Vagina (tissue), 2 donors: ENCODE measurements at places on chromosomes 2 and 18.

GRCh38 chr18:22713511-22713910 lies 219.6 kb upstream of the RBBP8 start:
- no peak for DNase-seq

- no peak for DNase-seq
Measured at GRCh38 chr2:113157897-113158753, 15.6 kb upstream of the PSD4 start.

- DNase-seq, result no peak
Measured at GRCh38 chr2:46296216-46296839, 879 bp upstream of the EPAS1 start.

GRCh38 chr2:226011716-226012450 lies 612.4 kb downstream of the NYAP2 start:
- DNase-seq, result no peak

GRCh38 chr2:174158003-174158402 lies 90.3 kb downstream of the OLA1 start:
- no peak for DNase-seq

DNA sequence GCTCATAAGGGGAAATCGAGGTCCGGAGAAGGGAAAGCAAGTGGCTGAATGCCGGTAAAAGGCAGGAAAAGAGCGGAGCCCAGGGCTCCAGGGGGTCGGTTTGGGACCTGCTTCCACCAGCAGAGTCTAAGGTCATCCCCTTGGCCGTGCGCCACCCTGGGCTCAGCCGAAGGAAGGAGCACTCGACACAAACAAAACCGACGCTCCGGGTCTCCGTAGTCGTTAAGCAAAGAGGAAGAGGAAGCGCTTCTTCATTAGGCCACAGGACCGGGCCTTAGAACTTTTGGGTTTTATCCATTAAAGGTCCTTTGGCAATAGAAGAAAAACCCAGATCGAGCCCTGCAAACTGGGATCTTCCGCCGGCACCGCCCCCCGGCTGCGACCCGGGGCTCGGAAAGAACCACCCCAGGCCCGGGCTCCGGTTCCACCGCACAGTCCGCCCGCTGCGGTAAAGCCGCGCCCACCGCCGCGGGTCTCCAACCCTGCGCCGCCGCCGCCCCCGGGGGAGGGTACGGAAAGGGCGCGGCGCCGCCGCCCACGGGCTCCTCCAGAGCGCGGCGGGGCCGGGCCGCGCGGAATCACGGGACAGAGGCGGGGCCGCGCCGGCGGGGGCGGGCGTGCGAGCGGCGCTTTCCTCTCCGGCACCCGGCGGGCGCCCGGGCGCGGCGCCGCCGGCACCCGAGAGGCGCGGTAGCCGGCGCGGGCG lies at the start of gene TTL:
Gene TTL, plus strand, starts transcription at position 629 of the 706 bp plus-strand sequence. CDS start 189 bp downstream, outside the sequence.
- no peak for DNase-seq

DNA sequence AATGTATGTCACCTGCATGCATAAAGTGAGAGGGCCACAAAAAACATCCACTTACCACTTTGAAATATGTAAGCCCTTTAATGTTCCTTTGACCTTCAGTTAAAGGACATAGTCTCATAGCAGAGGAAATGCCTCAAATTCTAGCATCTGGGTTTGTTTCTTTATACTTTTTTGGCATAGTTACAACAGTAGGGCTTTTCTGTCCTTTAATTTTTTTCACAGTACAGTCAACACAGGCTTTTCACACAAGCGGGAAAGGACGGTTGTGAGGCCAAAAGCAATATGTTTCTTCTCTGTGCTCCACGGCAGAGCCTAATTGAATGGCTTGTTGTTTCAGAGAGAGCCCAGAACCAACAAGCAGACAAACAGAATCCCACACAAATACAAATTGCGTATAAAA lies 57.6 kb downstream of the CRIM1 start:
- DNase-seq, result no peak

DNA sequence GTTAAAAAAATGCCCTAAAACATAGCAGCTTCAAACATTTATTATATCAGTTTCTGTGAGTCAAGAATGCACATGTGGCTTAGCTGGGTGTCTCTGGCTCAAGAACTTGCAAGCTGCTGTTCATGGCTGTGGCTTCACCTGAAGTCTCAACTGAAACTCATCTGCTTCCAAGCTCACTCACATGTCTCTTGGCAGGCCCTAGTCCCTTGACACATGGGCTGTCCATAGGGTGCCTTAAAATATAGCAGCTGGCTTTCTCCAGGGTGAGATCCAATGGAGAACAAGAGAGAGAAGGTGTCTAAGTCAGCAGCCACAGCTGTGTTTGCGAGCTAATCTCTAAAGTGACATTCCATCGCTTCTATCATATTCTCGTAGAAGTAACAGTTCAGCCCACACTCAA lies 152.8 kb downstream of the DSEL start:
- DNase-seq, result no peak

DNA sequence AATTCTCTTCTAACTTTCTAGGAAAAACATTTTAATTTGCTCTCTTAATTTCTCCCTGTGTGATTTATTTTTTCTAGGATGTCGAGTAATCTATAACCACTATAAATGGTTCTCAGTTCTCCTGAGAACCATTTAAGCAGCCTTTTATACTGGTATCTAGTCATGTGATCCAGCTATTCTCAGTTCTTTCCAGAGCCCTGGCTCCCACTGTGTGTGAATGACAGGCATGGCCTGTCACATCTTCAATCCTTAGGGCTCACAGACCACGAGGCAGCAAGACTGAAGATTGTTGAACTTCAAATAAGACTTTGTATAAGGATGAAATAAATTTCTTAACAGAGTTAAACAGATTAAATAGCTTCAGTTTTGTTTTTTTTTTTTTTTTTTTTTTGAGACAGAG lies 219.4 kb downstream of the HNMT start:
- DNase-seq, result no peak

DNA sequence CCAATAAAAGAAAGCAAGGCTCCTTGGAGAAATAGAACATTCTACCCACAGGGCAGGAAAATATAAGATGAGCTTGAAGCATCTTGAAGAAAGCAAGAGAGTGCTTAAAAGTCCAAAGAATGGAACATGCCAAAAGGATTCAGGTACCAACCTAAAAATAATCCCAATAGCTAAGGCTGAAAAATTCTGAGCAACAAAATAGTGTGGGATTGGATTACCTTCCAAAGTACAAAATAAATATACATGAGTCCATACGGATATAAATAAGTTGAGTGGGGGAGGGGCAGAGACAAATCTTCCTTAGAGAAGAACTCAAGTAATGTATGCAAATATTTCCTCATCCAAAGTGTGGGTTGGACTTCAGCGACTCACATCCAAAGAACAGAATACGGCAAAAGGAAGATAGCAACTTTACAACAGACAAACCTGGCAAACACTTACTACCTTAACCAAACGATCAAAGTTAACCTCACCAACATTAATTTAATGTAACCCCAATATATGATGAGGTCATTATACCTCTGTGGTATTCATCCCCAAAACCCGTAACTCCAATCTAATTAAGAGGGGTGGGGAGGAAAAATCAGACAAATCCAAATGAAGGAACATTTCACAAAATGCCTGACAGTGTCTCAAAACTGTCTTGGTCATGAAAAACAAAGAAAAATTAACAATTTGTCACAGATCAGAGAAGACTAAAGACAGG lies 26.9 kb downstream of the MEMO1 start:
- no peak for DNase-seq

GRCh38 chr2:4515871-4516761 lies 812.7 kb downstream of the DCDC2C start:
- no peak for DNase-seq

GRCh38 chr2:143499061-143499460 lies 369.8 kb downstream of the ARHGAP15 start:
- DNase-seq, result no peak

DNA sequence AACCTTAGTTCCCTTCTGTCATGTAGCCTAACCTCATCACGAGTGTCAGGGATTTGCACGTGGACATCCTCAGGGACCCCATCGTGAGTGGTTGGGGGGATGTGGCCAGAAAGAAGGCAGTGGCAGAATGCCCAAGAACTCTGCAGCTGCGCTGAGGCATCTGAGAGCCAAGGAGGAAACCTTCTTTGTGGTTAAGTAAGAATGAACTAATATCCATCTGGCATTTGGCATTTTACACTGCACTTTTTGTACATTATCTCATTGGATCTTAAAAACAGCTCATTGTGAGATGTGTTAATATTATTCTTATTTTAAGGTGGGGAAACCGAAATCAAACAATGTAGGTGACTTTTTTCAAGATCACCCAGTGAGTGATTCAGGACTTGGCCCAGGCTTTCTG lies 32.6 kb upstream of the APCDD1 start:
- no peak for DNase-seq

GRCh38 chr2:127308586-127309138 lies 14.7 kb upstream of the ERCC3 start:
- DNase-seq, result no peak

- DNase-seq, result no peak
Measured at GRCh38 chr2:38037757-38038621, 38.0 kb downstream of the CYP1B1 start.

GRCh38 chr2:178412047-178412446 lies 38.9 kb downstream of the PRKRA start:
- no peak for DNase-seq

DNA sequence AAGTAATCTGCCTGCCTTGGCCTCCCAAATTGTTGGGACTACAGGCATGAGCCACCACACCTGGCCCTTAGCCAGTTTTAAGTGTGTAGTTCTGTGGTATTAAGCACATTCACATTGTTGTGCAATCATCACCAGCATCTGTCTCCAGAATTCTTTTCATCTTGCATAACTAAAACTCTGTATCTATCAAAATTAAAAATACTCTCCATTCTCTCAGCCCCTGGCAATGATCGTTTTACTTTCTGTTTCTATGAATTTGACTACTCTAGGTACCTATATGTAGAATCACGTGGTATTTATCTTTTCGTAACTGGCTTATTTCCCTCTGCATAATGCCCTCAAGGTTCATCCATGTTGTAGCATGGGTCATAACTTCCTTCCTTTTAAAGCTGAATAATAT lies 45.5 kb upstream of the CAVIN2 start:
- no peak for DNase-seq

DNA sequence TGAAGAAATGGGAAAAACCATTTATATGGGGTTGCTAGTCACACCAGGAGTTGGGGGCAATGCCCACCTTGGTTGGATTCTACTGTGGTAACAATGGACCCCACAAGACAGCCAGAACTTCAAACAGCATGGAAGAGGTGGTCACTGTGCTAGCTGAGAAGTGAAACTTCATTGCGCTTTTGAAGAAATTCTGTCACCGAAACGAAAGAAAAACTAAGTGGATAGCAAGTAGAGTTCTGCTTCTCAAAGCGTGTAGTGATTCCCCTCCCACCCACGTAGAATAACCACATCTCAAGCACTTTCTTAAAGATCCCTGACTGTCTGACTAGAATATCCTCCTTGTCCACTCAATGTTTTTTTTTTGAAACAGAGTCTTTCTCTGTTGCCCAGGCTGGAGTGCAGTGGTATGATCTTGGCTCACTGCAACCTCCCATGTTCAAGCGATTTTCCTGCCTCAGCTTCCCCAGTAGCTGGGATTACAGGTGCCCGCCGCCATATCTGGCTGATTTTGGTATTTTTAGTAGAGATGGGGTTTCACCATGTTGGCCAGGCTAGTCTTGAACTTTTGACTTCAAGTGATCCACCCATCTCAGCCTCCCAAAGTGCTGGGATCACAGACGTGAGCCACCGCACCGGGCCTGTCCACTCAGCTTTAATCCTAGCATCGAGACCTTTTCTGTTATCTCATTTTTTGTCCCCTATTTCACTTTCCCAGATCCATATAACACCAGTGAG lies 30.1 kb upstream of the CCL20 start:
- DNase-seq, result no peak

- DNase-seq, result no peak
Measured at GRCh38 chr2:20136149-20136548, 84.7 kb upstream of the LAPTM4A start.

DNA sequence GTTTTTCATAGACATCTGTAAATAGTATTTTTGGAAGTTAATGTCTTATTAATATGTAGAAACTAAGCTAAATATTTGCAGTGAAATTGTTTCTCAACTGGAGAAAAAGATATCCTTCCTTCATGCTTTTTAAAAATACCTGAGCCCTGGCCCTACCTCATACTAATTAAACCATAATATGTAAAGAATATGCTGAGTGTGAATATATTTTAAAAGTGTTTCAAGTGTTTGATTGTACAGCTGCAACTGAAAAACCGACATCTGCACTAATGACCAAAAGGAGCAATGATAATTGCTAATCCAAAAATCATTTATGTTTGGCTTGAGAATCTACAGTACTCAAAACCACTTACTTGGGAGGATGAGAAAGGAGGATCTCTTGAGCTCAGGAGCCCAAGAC lies 156.7 kb downstream of the MBD5 start:
- no peak for DNase-seq

DNA sequence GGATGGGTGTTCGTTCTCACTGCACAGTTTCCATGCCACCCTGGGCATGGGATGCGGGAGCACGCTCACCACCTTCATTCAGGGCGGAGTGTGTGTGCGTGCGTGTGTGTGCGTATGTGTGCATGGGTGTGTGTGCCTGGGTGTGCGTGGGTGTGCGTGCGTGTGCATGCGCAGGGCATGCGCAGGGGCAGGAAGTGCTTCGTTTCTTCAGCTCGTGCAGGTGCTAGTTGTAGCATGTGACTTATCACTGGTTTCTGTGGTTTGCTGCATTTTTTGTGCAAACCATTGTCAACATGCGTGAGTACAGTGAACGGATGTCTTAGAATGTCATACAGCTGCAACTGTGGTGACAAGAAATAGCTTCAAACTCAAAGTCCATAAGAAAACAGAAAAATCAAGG lies 179.5 kb downstream of the PTGR3 start:
- no peak for DNase-seq

DNA sequence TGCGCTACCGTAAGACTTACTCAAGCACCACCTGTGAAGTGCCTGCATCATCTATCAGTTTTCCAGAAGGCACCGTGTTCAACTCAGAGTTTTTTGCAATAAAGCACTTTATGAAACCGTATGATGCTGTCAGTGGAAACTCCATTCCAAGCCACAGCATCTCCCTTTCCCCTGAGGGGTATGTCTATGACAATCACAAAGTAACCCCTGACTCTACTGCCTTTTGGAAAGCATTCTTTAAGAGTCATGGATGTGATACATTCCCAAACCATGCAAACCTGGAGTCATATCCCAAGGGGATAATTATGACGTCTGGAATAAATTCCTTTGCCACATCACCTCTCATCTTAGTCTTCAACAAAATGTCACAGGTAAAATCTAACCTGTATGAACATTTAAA lies 39.2 kb downstream of the UNC50 start:
- no peak for DNase-seq

GRCh38 chr2:106039634-106040315 lies 154.3 kb downstream of the UXS1 start:
- DNase-seq, result no peak

- DNase-seq, result no peak
Measured at GRCh38 chr2:218885981-218886947, 5.6 kb downstream of the WNT10A start.

DNA sequence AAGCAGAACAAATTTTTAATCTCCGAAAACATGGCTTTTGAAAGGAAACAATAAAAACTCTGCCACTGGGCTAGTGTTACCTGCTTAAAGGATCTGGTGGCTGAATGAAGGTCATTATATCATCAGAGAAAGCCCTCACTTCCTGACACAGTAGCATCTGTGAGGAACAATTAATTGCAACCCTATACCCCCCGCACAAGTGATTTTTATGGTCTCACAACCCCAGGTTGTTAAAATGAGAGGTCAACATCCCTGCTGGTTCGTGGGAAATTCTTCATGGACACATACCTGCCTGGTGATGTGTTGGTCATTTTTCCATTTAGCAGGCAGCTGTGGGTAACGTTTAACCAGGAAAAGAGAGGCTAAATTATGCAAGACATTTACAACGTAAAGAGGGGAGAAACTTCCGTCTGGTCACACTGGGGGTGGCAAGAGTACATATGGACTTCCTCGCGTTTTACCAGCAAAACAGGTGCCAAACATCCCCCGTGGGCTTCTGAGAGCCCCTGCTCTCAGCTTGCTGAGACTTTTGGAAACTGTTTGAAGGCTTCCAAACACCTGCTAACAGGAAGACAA lies 29.2 kb downstream of the NIFK start:
- no peak for DNase-seq
